A549 treated with ZK216348 at 1 μM for 4 hours (cell line): ENCODE measurements at places on chromosomes 13 and 19. TPM values are rescaled to one million over a fixed set of nuclear protein-coding genes. Genes with fewer than 3 reads are reported as not detected.

OLFM4 gene
- total RNA-seq: not detected in 5 replicates

IL11 gene
- 20.8 to 42.0 TPM (median 26.5 TPM) in 5 replicates for total RNA-seq

PGLYRP1 gene
- not detected in 5 replicates for total RNA-seq

GPC5 gene
- not detected in 5 replicates for total RNA-seq

ARRDC5 gene
- not detected in 5 replicates for total RNA-seq

CD70 gene
- 10.6 to 27.7 TPM (median 22.0 TPM) in 5 replicates for total RNA-seq

CNN2 gene
- total RNA-seq: 58.7 to 77.1 TPM (median 66.0 TPM) in 5 replicates

SGCG gene
- total RNA-seq: not detected in 5 replicates

UBAC2 gene
- 52.9 to 66.1 TPM (median 63.5 TPM) in 5 replicates for total RNA-seq
